Activated T-helper 1 cell treated with anti-CD3 and anti-CD28 coated beads, Interleukin-2, amount 50 U/mL, for 16 hours (primary cell): ENCODE measurements at places on chromosomes 3 and 15.

DNA sequence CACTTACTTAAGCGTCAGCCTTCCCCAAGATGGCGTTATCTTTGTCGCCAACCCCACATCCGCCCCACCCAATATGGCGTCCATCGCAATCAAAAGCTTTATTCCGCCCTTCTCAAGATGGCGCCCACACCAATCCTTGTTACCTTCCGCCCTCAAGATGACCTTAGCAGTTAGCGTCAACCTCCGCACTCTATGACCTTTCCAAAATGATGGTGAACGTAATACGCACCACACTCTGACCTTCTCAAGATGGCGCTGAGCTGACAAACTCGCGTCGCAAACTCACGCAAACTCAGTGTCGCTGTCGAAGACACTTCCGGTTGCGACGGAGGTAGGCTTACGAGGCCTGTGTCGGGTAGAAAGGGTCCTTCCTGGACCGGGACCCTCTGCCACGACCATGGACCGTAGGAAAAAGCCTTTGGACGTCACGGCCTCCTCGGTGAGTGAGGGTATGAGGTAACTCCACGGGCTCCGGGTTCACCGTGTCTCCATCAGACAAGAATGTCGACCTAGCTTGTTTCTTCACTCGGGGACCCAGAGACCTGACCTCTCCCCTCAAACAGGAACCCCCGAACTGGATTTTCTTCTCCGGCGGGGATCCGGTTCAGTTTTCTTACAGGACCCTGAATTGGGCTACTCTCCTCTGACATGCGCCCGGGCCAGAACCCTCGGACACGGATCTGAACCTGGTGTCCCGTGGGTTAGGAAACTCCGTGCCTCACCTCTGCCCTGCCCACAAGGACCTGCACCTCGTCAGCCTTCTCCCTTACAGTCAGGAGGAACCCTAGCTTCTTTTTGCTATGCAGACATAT, at the start of gene CCDC174:
Gene CCDC174, plus strand, starts transcription at position 323 of the 812 bp plus-strand sequence. Its CDS starts 75 bp downstream, at position 398.
- DNase-seq, result peak; percentile 86

DNA sequence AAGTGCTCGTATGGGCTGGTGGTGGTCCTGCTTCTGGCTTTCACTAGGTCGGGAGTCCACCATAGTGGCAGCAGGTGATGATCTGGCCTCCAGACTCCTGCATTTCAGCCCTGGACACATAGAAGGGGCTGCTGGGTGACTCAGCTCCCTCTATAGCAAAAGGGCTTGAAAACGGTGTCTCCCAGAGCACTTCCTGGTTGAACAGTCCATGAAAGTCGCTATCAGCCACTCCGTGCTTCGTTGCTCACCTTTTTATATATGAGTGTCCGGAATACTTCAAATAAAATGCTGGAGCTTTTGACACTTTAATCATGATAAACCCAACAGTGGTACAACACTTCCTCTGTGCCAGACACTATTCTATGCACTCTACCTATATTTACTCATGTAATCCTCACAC, 213.2 kb downstream of the PDZRN3 start:
- no peak for DNase-seq

DNA sequence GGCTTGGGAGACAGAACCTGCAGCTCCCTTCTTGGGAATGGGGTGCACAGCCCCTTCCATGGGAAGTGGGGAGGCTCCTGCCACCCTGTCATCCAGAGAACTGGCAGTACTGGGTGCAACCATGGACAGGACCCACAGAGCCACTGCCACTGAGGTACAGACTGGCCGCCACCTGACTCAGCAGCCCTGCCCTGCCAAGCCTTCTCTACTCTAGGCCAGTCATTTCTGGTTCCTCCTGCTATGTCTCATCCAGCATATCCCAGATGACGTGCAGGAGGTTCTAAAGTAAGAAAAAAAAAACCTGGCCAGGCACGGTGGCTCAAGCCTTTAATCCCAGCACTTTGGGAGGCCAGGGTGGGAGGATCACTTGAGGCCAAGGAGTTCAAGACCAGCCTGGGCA, 76.9 kb upstream of the RPL32 start:
- DNase-seq, result no peak

DNA sequence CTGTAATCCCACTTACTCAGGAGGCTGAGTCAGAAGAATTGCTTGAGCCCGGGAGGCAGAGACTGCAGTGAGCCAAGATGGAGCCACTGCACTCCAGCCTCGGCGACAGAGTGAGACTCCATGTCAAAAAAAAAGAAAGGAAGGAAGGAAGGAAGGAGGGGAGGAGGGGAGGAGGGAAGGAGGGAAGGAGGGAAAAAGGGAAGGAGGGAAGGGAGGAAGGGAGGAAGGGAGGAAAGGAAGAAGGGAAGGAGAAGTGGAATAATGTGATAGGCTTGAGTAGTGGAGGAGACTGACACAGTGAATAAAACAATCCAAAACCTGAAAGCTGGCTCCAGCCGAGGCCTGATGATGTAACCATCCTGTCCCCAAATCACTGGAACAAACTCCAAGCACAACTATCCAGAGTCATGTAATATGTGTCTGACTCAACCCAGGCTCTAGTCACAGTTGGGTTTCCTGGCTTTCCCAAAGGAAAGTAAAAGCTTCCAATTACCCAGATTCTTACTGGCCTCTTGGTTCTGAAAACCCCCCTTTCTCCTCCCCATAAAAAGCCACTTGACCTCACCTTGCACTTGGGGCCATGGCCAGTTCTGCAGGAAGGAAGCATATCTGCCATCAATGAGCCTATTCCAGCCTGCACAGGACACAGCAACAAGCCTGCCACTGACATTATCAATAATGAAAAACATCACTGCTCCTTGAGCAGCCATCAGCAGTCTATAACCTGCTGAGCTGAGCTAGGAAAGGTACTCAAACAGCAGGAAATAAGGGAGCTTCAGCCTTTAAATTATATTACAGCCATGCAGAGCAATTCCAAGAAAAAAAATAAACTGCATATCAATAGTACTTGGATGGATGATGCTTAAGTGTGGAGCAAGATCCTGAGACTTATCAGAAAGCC, 48.3 kb downstream of the MB21D2 start:
- no peak for DNase-seq

GRCh38 chr3:134803051-134803505, 8.0 kb downstream of the EPHB1 start:
- no peak for DNase-seq

- DNase-seq, result no peak
Observed at GRCh38 chr15:74808840-74809229, 3.8 kb upstream of the LMAN1L start.

GRCh38 chr15:42845581-42845980, 75.0 kb downstream of the TTBK2 start:
- no peak for DNase-seq

DNA sequence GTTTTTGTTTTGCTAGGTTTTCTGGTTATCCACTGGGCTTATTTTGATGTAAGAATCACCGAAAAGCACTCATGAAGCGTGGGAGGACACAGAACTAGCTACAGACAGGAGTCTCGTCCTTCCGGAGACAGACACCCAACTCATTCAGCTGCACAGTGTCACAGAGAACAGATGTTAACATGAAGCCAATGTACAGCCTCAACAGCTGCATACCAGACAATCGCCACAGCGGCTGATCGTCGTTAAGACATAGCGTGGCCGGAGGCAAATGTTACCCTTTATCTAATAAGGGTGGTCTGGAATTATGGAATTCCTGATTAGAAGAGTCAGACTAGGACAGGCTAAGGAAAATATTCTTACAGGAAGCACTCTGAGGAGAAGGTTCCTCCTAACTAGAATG, 1.1 kb upstream of the PYGO1 start:
- DNase-seq, result no peak

DNA sequence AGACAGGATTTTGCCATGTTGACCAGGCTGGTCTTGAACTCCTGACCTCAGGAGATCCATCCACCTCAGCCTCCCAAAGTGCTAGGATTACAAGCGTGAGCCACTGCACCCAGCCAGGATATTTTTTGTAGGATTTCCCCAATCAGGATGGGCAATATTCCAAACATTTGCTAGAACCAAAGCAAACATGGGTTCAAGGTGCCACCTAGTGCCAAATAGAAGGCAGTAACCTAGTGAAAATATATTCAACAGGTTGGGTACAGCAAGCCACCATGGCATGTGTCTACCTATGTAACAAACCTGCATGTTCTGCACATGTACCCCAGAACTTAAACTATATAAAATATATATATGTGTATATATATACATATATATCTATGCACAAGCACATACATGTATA, 185.9 kb upstream of the CADM2 start:
- no peak for DNase-seq

- no peak for DNase-seq
Observed at GRCh38 chr3:122936335-122936734, 91.2 kb downstream of the SEMA5B start.

GRCh38 chr3:127052121-127052561, 69.2 kb downstream of the PLXNA1 start:
- DNase-seq, result no peak

GRCh38 chr3:154794391-154794790, 285.7 kb upstream of the MME start:
- DNase-seq, result no peak

DNA sequence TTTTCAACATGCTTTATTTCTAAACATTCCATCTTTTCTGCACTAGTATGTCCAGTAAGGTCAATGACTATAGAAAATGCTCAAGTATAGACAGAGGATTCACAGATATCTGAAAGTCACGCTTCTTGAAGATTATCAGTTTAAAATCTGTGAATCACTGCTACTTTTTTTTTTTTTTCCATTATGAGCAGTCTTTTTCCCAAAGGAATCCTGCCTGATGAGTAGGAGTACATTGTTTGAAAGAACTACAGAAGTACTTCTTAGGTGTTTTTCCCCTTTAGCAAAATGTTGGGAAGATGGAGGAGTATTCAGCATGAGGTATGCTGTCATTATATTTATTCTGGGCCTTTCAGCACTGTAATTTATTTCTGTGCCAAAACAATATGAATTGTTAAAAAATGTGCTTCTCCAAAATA, 266.2 kb downstream of the NLGN1 start:
- DNase-seq, result no peak

- DNase-seq, result no peak
Observed at GRCh38 chr3:166731701-166732100, 648.4 kb downstream of the ZBBX start.

GRCh38 chr15:86837294-86838061, 757.8 kb downstream of the AGBL1 start:
- no peak for DNase-seq

DNA sequence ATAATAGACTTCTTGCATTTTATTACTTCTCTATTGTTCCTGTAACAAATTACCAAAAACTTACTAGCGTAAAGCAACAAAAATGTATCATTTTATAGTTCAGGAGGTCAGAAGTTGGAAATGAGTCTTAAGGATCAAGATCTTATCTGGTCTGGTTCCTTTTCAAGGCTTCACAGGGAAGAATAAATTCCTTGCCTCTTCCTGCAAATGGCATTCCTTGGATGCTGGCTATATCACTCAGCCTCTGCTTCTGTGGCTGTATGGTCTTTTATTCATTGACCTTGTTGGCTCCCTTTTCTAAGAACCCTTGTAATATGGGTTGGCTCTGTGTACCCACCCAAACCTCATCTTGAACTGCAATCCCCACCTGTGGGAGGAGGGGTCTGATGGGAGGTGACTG, 478.4 kb upstream of the THBS1 start:
- DNase-seq, result no peak

DNA sequence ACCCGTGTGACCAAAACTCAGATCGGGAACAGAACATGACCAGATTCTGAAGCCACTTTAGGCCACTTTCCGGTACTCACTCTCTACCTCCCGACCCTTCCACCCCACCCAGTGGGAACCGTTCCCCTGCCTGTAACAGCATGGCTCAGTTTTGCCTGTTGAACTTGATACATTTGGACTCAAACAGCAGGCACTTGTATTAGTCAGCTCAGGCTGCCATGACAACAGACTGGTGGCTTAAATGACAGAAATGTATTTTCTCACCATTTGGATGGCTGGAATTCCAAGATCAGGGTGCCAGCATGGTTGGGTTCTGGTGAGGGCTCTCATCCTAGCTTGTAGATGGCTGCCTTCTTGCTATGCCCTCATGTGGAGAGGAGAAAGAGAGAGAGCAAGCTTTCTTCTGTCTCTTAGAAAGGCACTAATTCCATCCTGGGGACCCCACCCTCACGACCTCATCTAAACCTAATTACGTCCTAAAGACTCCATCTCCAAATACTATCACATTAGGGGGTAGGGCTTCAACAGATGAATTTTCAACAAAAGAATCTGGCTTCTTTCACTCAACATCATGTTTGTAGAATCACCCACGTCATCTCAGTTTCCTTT, 9.3 kb upstream of the SSUH2 start:
- no peak for DNase-seq

GRCh38 chr3:178526291-178526690, 9.9 kb upstream of the KCNMB2 start:
- DNase-seq, result no peak

DNA sequence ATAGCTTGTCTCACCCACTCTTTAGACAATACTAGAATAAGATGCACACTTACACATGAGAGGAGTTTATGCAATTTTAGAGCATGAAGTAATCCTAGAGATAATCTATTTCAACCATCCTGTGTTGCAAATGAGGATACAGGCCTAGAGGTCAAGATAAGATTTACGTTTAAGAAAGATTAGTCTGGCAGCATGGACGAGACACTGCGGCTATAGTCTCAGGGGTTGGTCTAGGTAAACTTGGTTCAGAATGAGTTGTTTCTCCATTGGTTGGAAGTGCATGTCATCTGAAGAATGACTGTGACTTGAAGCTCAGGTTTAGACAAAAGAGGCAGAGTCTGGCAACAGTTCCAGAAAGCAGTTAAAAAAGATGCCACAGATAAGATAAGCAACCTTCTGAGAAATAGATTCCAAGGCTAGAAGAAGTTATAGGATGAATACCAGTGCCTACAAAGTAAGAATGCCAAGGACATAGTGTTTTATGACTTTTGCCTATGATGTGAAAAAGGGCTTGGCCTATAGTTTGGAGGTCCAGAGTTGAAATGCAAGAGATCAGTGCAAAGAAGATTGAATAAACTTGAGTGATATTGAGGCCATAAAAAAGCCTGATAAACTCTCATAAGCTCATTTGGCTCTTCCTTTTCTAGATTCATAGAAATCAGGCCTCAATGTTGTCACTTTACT, 631.0 kb downstream of the SQOR start:
- no peak for DNase-seq

- DNase-seq, result no peak
Observed at GRCh38 chr3:163523375-163523774, 1554.9 kb downstream of the SI start.

- DNase-seq, result no peak
Observed at GRCh38 chr3:196263819-196264218, 23.7 kb downstream of the PCYT1A start.

GRCh38 chr15:50260969-50261496, 4.5 kb downstream of the HDC start:
- no peak for DNase-seq

DNA sequence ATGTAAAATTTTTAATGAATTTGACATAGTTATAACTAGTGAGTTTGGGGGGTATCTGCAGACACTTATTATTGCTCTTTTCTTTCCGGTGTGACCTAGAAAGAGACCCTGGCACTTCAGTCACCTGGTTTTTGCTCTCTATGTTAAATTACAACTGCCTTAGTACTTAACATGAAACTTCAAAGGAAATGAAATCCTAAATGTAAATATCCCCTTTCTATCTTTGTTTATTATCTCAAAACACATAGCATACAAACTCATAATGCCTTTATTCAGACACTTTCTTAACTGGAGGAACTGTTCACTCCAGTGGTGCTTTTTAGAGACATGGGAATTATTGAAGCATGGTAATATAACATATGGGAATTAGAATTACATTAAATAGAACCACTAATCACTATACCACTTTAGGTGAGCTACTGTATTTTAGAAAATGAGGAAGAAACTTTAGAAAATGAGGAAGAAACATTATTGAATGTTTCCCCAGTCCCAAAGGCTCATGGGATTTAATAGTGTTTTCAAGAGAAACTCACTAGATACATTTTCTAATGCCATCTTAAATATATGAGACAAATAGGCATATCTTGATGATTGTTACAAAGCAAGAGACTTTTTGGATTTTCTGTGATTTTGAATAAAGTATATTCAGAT, 119.5 kb upstream of the MLF1 start:
- DNase-seq, result no peak
